ENCODE measurements at places on chromosomes 4 and X. TPM values are rescaled to one million over a fixed set of nuclear protein-coding genes. Genes with fewer than 3 reads are reported as not detected.

Gene XG
- 1.5 TPM for total RNA-seq

Gene ZNF157
- total RNA-seq = 0.11 TPM

Gene DKK2
- 0.49 TPM for total RNA-seq

Gene H2BW2
- not detected for total RNA-seq

Gene SSX2B
- 24.9 TPM for total RNA-seq

Gene PNMA6A
- total RNA-seq = 0.08 TPM

Gene SHISA3
- 0.05 TPM for total RNA-seq

Gene SOD3
- total RNA-seq = 22.3 TPM

Gene BEX2
- 19.2 TPM for total RNA-seq

Gene ADRA2C
- 0.16 TPM for total RNA-seq

Gene CENPE
- 27.1 TPM for total RNA-seq

Gene FAM9B
- total RNA-seq = 0.32 TPM

Gene GAGE2A
- 28.0 TPM for total RNA-seq

Gene CSAG3
- 11.0 TPM for total RNA-seq

Gene STS
- total RNA-seq = not detected

Gene NOCT
- total RNA-seq = 35.2 TPM

Gene ADGRL3
- 5.0 TPM for total RNA-seq

Gene EXOC1L
- not detected for total RNA-seq

Gene SLC9B1
- 1.5 TPM for total RNA-seq

Gene PNMA6F
- not detected for total RNA-seq

Gene TXK
- total RNA-seq = 1.5 TPM

Gene ALB
- total RNA-seq = not detected
